Psoas muscle (tissue), 8 donors: ENCODE measurements at places on chromosomes 3 and 15. TPM values are rescaled to one million over a fixed set of nuclear protein-coding genes. Genes with fewer than 3 reads are reported as not detected.

IMPG2 gene
- 0.09 TPM for polyA plus RNA-seq

PLSCR5 gene
- polyA plus RNA-seq, result not detected

LINGO1 gene
- polyA plus RNA-seq, result 0.61 TPM

MEIS2 gene
- polyA plus RNA-seq, result 1.1 TPM

CCNB2 gene
- polyA plus RNA-seq, result 0.12 TPM

CHAC1 gene
- polyA plus RNA-seq, result 49.0 TPM

XCR1 gene
- 0.07 TPM for polyA plus RNA-seq

DPPA2 gene
- polyA plus RNA-seq, result not detected

FAM81A gene
- polyA plus RNA-seq, result 0.60 TPM

TM4SF18 gene
- 3.4 TPM for polyA plus RNA-seq

C3orf85 gene
- 0.39 TPM for polyA plus RNA-seq

ACVR2B gene
- polyA plus RNA-seq, result 0.94 TPM

SLC22A14 gene
- polyA plus RNA-seq, result 0.31 TPM

REC114 gene
- not detected for polyA plus RNA-seq

THUMPD3 gene
- polyA plus RNA-seq, result 70.5 TPM

PRR23A gene
- not detected for polyA plus RNA-seq

ARID3B gene
- 5.5 TPM for polyA plus RNA-seq

RLBP1 gene
- 0.03 TPM for polyA plus RNA-seq

RBPMS2 gene
- polyA plus RNA-seq, result 2.0 TPM

NRROS gene
- polyA plus RNA-seq, result 0.83 TPM

GRK7 gene
- polyA plus RNA-seq, result 0.64 TPM

HEG1 gene
- polyA plus RNA-seq, result 4.5 TPM

TRIM42 gene
- polyA plus RNA-seq, result 0.06 TPM

GP9 gene
- 0.04 TPM for polyA plus RNA-seq

RTP4 gene
- polyA plus RNA-seq, result 0.51 TPM

TMEM108 gene
- 2.4 TPM for polyA plus RNA-seq

EFCC1 gene
- polyA plus RNA-seq, result 0.26 TPM

NUSAP1 gene
- 1.6 TPM for polyA plus RNA-seq

FANCD2OS gene
- polyA plus RNA-seq, result not detected

CACNA2D2 gene
- polyA plus RNA-seq, result 0.14 TPM

SI gene
- 0.27 TPM for polyA plus RNA-seq

TGM4 gene
- not detected for polyA plus RNA-seq

RTP1 gene
- not detected for polyA plus RNA-seq

GPR27 gene
- polyA plus RNA-seq, result 0.10 TPM
